Muscle of arm (tissue), 14 donors: ENCODE measurements at places on chromosomes 6 and 20.

- no peak for DNase-seq
These were observed 28.9 kb downstream of the RMND1 start for GRCh38 chr6:151422981-151423380.

DNA sequence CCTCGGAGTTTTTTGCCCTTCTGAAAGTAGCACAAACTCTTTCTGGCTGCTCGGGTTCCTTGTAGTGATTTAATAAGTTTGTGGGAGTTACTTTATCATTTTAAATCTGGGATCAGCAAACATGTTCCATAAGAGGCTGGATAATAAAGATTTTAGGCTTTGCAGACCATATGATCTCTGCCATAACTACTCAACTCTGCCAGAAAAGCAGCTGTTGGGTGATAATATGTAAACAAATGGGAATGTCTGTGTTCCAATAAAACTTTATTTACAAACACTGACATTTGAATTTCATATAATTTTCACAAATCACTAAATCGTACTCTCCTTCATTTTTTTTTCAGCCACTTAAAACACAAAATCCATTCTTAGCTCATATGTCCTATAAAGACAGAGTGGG is 3.9 kb upstream of the STMND1 start:
- DNase-seq = no peak

DNA sequence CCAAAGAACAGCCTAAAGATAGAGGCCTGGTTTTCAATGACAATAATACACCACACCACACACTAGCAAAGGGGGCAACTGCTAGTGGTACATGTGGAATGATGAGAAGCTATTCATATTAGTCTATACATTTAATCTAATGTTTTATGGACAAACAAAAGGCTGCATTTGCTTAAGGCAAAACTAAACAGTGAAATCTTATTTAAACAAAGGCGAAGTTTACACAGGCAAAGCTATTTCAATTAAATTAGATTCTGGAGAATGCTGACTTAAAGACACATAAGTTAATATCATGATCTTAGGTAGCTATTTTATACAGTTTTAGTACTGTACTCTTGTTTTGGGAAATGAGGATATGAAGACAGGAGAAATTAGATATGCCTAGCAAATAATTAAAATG is 53.9 kb upstream of the SIM1 start:
- DNase-seq = no peak

DNA sequence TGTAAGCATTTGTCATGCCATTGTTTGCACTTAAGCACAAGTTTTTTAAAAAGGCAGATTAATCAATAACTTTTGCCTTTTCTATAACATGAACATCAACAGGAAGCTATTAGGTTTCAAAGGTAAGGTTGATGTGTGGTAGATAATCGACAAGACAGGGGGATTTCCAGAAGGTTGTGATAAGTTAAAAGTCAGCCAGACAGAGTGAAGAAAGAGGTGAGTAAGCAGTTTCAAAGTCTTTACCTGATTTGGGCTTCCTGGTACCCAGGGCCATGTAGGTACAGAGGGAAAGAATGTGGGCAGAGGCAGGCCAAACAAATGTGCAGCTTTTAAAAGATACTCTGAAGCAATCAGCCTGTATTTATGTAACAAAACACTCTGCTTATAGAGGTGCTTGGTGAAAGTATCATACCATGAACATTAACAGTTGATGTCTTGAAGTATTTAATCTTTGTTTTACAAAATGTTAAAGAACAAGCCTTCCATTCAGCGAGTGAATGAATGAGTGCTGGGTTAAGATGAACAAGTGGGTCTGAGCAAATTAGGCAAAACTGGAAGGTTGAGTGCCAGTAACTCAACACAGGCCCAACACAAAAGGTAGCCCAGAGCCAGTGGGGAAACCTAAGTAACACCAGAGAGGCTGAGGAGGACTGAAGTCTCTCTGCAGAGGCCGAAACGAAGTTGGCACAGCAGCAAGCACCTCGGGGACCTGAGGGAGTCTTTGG is 60.2 kb downstream of the LRRC1 start:
- DNase-seq = no peak

DNA sequence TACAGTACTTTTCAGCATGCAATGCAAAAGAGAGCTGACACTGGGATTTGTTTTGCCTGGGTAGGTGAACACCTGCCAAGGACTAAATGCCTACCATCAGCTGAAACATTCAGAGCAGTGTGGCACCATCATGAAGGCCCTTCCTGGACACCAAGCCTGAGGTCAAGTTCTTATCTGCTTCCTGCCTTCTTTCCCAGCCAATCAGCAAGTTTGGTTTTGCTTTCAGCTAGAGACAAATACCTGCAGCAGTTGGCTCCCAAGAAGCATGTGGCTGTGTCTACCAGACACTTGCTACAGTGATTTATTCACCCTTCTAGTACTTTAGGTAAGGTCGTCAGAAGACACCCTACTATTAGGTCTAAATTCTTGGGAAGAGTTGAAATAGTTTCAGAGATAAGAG is 112.8 kb downstream of the TBX18 start:
- no peak for DNase-seq
